ENCODE measurements at places on chromosomes 5 and 9.

DNA sequence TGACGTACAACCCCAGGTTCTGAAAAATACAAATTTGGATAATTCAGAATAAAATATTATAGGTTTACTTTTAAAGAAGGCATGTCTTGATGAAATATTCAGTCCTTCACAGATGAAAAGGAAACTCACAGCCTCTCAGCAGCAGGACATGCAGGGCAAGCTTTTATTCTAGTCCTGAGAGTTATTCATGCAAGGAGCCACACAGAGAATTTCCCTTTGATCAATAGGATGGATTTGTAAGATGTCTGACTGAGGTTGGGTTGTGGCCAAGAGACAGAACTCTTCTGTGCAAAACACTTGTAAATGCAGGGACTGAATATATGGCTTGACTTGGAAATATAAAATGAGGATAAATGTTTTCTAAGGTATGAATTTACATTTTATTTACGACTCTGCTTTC, 48.8 kb upstream of the TBCA start:
- DNase-seq: no peak

DNA sequence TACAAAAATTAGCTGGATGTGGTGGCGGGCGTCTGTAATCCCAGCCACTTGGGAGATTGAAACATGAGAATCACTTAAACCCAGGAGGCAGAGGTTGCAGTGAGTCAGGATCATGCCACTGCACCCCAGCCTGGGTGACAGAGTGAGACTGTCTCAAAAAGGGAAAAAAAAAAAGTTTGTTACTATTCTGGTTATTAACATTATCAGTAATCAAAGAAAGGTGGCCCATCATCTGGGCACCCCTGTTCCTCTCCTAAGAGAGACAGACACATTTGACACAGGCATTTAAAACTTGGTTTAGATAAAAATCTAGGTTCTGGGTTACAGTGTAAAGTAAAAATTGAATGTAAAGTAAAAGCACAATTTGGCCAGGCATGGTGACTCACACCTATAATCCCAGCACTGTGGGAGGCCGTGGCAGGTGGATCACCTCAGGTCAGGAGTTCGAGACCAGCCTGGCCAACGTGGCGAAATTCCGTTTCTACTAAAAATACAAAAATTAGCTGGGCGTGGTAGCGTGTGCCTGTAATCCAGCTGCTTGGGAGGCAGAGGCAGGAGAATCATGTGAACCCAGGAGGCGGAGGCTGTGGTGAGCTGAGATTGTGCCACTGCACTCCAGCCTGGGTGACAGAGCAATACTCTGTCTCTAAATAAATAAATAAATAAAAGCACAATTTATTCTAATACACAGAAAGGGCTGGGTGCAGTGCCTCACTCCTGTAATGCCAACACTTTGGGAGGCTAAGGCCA, 16.7 kb upstream of the PHYHD1 start:
- no peak for DNase-seq

- no peak for DNase-seq
Measured at GRCh38 chr5:144566747-144567420, 396.2 kb downstream of the KCTD16 start.

DNA sequence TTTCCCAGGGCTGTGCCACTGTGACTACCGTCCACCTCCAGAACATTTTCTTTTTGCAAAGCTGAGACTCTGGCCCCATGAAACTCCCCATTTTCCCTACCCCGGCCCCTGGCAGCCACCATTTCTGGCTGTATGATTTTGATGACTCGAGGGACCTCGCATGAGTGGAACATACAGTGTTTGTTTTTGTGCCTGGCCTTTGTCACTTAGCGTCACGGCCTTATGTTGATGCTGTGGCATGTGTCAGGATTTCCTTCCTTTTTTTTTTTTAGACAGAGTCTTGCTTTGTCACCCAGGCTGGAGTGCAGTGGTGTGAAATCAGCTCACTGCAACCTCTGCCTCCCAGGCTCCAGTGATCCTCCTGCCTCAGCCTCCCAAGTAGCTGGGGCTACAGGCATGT, 42.7 kb downstream of the ASS1 start:
- DNase-seq: no peak

DNA sequence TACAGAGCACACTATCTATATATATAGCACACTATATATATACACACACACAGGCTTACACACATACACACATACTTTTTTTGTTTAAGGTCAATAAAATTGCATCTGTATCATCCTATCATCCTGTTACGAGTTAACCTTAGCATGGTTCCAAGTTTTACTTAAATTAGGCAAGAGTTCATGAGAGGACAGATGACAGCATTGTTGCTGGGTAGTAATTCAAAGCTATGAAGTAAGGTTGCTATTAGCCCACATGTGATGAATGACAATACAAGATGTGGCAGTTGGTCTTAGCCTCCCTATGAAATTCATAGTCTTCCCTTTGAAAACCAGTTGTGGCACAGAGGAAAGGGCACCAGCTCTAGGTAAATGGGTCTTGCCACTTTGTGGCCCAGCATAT, 438.1 kb downstream of the ACTL7B start:
- DNase-seq: no peak

GRCh38 chr5:171984748-171985419, 21.6 kb downstream of the FBXW11 start:
- no peak for DNase-seq

GRCh38 chr5:136909906-136910305, 544.6 kb upstream of the TRPC7 start:
- DNase-seq: no peak

DNA sequence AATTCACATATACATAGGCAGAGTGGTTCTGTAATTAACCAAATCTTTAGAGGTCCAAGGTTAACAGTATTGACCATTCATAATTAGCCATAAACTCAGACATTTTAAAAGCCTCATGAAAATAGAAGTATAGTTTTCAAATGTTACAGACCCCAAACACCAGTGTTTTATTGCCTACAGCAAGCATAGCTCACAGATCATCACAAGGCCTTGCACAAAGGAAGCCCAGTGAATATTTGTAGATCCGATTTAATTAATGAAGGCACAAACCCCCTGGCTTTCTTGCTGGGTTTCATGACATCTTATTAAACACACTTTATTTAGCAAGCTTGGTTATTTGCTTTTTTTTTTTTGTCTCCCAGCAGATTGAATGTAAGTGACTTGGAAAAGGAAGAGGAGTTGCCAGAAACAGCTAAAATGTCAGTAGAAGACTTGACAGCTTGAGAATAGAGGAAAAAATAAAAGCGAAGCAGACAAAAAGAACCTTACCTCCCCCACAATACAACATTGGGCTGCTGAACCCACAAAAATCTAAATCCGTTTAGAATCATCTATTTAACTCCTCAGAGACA, 283.9 kb upstream of the TNC start:
- no peak for DNase-seq

DNA sequence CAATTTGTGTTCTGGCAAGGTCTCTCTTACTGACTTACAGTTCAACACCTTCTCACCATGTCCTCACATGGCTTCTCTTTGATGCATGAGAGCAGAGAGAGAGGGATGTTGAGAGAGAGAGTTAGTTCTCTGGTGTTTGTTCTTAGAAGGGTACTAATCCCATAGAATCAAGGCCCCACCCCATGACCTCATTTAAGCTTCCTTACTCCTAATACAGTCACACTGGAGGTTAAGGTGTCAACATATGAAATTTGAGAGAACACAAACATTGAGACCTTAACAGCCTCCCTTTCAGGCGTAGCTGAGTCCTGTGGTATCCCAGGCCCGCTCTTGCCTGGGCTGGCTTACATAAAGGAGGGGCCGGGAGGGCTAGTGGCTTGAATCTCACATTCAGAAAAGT, 10.6 kb upstream of the SEMA6A start:
- no peak for DNase-seq

DNA sequence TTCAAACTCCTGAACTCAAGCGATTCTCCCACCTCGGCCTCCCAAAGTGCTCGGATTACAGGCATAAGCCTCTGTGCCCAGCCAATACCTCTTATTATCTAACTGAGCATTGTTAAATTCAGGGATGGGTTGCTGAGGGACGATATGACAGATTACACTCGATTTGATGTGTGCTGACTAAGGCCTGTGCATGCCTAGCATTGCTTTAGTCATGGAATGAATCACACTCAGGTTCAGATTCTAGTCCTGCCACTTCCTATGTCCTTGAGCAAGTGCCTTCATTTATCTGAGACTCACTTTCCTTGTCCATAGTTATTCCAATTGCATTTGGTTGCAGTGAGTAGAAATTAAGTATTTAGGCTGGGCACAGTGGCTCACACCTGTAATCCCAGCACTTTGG, 19.5 kb downstream of the THBS4 start:
- no peak for DNase-seq

- DNase-seq: no peak
Measured at GRCh38 chr5:45411971-45412612, 284.1 kb downstream of the HCN1 start.

- peak; percentile 49 for DNase-seq
Measured at GRCh38 chr5:140239939-140240700, 62.8 kb downstream of the PFDN1 start.

GRCh38 chr5:54862036-54862435, 123.4 kb downstream of the ESM1 start:
- no peak for DNase-seq

GRCh38 chr5:129245489-129245888, 150.9 kb downstream of the ISOC1 start:
- no peak for DNase-seq

DNA sequence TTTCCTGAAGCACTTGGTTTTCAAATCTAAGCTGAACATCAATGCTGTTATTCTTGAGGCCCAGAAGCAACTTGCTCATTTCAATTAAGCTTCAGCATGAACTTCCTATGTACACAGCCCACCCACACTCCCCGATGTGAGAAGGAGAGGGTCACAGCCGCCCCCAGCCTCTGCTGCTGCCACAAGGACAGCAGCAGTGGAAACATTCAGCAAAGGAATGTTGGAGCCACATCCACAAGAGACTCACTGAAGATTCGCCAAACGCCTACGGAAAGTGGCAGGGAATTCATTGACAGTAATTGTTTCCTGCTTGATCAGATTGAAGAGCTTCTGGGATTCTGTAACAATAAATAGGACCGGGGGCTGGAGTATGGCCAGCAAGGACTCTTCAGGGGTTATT, 2.9 kb downstream of the TGFBI start:
- DNase-seq: no peak

DNA sequence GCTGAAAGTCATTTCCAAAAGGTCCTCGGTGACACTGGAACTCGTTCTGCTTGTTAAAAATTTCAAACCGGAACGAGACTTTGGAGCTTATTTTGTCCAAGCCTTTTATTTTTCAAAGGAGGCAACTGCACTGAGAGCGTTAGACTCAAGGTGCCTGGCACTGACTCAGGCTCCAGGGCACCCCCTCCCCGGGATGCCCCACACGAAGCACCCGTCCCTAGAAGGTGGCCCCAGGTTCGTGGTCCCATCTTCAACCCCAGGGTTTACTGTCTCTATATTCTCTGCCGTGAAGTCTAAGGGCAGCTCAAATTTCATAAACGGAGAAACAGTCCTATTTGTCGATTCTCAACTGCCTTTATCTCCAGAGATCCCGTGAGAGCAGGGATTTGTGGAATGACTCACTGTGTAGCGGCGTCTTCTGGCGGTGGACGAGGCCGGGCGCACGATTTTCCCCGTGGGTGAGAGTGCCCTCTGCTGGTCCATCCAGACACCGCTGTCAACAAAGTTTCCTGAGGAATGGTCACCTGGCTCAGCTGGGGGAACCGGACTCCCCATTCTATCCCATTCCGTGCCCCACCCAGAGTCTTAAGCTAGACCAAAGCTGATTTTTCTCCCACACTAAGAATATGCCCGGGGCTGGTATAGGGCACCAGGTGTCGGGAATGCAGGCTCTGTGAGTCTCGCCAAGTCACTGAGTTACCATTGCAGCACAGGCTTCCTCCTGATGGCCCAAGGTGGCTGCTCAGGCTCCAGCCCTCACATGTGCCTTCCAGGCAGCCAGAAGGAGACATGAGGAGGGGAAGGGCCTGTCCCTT, 27.1 kb upstream of the SLC6A19 start:
- no peak for DNase-seq

DNA sequence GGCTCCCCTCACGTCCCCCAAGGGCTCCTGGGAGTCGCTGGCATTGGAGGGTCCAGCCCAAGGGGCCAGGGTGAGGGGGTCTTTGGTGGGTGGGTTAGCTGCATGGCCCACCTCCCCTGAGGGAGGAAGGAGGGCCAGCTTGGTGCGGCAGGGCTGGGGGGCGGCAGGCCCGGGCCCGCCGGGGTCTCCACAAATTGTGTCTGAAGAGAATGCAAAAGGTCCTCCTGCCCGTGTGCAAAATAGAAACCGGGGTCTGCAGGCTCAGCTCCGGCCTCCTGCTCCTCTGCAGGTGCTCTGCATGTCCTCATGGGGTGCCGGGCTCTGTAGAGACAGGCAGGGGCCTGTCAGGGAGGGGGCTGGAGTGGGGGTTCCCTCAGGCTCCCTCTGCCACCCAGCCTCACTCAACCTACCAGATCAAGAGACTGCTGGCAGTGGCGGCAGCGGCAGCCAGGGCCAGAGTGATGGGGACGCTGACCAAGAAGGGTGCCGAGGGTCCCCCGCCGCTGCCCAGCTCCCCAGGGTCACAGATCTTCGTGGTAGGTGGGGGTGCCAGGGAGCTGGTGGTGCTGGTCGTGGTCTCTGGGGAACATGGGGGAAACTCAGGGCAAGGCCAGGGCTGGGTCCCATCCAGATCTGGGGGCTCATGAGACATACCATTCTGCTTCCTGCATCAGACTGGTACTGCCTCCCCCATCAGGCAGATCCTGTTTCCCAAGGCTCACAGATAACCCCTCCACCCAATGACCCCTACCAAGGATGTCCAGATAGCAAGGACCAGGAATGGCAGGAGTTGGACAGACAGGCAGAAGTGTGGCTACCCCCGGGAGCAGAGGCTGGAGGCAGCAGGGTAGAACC, 29.2 kb upstream of the ENHO start:
- DNase-seq: no peak

DNA sequence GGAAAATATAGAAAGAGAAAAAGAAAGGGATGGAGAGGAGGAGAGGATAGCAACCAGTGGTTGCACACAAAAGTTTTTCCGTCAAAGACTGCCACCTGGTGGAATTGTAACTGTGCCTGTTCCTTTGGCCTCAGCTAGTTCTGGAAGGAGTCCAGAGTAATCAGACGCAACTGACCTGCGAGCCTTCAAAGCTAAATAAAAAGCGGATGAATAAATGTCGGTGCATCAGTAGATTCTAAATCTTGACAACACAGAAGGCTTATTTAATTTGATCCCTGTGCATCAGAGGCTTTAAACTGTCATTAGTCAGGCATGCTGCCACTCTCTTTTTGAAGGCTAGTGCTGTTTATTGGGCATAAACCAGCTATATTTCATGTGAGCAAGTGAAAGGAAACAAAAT, 132.9 kb upstream of the ACO1 start:
- DNase-seq: peak; percentile 13

DNA sequence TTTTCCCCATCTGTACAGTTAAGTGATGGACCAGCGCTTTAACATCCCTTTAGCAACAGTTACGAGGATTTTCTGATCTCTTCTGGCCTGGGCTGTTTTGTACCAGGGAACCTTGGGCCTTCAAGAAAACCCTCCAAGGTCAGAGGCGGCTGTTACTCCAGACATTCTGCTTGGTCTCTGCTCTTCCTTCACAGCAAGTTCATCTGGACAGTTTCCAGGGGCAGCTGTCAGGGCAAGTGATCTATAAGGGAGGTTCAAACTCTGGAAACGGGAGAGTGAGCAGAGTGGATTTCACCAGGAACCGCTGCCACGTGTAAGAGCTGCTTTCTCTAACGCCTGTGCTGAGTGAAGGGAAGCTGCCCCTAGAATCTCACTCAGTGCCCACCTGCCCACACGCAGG, 36.7 kb downstream of the ZNF618 start:
- no peak for DNase-seq

GRCh38 chr9:122402874-122403273, 32.0 kb downstream of the PTGS1 start:
- no peak for DNase-seq

GRCh38 chr9:123798195-123798594, 131.7 kb downstream of the DENND1A start:
- DNase-seq: no peak
